ENCODE measurements at places on chromosomes 12 and 14.

GRCh38 chr14:89484051-89484844 lies 67.2 kb upstream of the FOXN3 start:
- no peak for DNase-seq

DNA sequence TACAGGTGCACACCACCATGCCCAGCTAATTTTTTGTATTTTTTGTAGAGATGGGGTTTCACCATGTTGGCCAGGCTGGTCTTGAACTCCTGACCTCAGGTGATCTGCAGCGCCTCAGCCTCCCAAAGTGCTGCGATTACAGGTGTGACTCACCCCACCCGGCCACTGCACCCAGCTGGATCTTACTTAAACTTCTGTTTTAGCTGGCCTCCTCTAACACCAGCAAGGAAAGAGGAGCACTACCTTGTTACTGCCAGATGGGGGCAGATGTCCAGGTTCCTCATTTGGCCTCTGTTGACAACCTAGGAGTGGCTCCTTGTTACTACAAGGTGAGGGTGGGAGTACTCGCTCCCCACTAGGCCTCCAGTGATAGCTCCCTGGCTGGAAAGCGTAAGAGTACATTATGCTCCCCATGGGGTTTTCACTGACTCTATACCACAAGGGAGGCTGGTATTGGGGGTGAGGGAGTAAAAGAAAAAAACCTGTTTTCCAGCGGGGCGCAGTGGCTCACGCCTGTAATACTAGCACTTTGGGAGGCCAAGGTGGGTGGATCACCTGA lies 13.2 kb upstream of the ARF6 start:
- DNase-seq, result peak; percentile 74

- no peak for DNase-seq
Observed at GRCh38 chr14:41403360-41403759, 203.3 kb upstream of the LRFN5 start.

GRCh38 chr14:87434680-87435079 lies 558.3 kb downstream of the GALC start:
- DNase-seq, result no peak
